Kidney epithelial cell (primary cell): ENCODE measurements at places on chromosomes 16 and 17.

GRCh38 chr17:59406808-59407381, 75.4 kb downstream of the YPEL2 start:
- DNase-seq = peak; percentile 85

- no peak for DNase-seq
Observed at GRCh38 chr17:39709998-39710964, 10.4 kb downstream of the ERBB2 start.

- no peak for DNase-seq
Observed at GRCh38 chr17:32488604-32489180, 1.9 kb downstream of the CDK5R1 start.

DNA sequence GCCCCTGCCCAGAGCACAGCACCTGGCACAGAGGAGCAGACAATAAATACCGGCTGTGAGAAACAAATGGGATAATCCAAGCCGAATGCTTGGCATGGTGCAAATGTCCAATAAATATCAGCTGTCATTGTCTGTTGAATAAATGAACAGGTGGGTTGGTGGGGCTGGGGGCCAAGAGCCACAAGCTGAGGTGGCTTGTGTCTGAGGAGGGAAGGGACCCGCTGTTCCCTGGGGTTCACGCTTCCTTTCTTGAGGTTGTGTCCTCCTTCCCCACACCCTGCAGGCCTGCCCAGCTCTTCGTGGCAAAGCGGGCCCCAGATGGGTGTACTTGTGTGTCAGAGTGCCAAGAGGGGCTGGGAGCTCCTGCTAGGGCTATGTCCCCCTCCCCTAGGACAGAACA, 38.6 kb downstream of the ARHGAP27 start:
- DNase-seq = no peak

- no peak for DNase-seq
Observed at GRCh38 chr17:8577868-8578267, 52.7 kb downstream of the MYH10 start.

- no peak for DNase-seq
Observed at GRCh38 chr16:23991066-23991465, 155.3 kb downstream of the PRKCB start.

DNA sequence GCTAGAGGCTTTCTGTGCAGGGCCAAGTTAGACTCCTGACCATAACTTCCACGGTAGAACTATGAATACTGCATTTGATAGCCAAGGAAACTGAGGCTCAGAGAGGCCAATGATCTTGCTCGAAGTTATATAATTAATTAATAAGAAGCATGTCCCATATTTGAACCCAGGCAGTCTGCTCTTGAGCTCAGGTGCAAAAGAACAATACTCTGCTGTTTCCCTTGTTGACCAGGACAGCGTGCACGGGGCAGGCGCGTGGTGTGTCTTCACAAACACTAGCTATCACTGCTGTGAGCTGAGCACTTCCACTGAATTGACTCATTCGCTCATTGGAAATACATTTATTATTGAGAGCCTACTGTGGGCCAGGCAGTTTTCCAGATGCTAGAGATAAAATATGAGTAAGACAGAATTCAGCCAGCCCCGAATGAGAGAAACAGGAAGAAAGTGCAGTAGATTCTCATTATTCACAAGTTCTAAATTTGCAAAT, 1.6 kb downstream of the CHD9 start:
- DNase-seq = no peak

DNA sequence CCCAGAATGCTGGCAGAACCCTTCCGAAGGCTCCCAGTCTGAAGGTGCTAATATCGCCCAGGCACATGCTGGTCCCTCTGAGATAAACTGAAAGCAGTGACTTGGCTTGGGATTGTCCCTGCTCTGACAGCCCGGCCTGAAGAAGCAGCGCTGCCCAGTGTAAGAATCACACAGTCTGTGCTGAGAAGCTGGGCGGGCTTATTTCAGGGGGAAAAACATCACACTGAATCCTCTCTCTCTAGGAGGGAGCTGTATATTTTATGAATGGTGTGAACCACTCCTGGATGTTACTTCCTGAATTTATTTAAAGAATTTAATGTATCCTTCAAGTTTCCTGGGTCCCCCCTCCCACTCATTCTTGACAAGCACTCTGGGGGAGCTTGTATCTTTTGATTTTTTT, 36.3 kb downstream of the GAS7 start:
- DNase-seq = no peak

- DNase-seq = peak; percentile 86
Observed at GRCh38 chr17:47275245-47275984, 21.8 kb downstream of the ITGB3 start.

DNA sequence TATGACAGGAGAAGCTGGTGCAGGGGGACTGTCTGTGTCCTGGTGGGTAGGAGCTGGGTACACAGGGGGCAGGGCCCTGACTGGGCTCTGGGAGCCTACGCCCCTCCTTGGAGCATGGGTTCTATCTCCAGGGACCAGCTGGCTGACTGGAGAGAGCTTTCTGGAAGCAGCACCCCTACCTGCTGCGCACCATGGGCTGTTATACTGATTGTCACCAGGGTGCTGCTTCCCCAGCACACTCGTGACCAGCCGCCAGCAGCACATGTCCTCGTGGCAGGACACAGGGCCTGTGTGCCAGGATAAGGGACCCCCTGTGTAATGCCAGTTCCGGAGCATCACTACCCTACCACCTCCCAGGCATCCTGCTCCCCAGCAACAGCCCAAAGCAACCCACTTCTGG, 106.0 kb downstream of the AMFR start:
- no peak for DNase-seq

DNA sequence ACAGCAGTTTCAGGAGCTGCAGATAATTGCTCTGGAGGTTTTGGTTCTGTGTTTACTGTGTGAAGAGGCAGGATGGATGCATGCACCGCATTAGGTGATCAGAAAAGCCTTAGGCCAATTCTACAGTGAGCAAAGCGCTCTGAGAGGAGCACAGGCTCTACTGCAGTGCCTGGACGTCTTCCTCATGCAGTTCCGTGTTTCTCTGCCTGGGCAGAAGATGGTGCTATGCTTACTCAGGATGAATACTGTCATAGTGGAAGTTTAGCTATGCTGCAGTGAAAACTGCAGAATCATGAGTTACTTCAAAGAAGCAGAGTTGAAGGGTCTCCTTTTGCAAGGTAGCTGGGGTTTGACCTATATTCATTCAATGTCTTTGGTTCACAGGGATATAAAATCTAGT, 1012.4 kb downstream of the KCNJ18 start:
- DNase-seq = no peak
